ENCODE measurements at places on chromosomes 12 and 14.

DNA sequence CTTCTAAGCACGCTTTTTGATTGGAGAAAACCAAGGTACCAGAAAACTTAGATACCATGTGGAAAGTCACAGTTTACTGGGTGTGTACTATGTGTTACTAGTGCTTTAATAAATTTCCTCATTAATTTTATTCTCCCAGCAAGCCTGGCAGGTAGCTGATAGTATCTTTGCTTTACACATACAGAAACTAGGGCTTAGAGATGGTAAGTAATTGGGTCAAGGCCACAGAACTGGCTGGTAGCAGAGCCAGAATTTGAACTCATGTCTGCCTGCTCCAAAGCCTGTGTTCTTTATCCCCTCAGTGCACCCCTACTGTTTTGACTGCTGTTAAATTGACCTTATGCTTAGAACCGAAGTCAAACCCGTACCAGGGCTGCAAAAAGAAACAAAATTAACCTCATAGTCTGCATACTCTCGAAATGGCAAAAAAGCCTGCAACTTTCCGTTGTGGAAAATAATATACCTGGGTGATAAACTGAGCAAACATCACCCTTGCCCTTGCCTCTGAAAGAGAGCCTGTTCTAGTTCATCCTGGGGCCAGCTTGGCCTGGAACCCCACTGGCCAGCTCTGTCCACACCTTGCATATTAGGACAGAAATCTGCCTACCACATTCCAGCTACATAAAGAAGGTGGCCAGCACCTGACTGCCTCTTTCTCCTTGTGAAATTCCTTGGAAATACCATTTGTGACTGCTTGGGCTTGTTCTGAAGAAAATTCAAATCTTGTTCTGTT is 118.9 kb downstream of the ETV6 start:
- no peak for DNase-seq

DNA sequence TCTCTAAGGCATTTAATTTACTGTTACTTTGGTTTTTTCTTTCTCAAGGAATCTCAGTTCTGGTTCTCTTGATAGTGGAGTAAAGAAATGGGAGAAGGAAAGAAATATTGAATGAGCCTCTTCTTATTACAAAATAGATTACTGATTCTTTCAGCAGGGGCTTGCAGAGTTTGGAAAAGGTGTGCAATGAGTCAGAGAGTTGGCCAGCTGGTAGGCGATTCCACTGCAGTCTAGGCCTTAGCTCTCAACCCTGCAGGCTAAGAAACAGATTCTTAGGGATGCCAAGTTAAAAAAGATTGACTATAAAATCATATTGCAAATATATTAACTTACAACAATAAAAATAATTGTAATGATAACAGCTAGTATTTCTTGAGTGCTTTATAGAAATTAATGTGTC is 25.8 kb downstream of the NR1H4 start:
- DNase-seq = no peak

DNA sequence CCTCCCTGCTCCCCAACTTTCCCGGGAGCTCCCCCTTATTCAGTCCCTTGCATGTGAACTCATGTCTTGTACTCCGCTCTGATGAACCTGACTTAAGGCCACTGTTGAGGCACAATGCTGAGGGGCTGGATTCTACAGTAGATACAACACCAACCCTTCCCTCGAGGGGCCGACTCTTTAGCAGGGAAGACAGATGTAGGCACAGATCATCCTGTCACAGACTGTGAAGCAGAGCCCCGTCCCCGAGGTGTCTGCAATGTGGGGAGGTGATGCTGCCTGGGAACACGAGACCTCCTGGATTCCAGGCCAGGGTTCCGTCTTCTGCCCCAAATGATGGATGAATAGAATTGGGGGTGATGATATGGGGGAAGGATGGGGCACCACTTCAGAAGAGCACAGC is 175.1 kb downstream of the CHST11 start:
- DNase-seq = no peak

DNA sequence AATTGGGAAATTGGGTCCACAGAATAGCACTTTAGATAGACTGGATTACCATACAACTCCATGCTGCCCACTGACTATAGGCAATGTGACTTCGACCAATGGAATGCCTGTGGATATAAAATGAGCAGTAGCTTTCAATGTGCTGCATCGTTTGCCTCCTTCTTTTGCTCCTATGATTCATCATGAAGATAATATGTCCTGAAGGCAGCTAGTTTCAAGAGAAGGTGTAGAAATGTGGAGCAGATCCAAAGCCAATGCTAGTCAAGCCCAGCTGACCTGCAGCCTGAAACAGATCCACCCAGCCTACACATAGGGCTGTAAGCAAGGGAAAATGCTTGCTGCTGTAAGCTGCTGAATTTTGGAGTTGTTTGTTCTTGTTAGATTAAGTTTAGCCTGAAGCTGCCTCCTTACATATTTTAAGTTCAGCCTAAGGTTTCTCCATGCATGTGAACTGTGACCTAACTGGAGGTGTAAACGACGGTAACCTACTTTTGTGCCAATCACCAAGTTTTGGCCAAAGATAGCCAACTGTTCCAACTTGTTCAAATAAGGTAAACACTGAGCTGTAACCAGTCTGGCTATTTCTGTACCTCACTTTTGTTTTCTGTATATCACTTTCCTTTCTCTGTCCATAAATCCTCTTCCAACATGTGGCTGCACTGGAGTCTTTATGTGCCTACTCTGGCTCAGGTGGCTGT is 169.1 kb upstream of the AVPR1A start:
- DNase-seq = no peak

GRCh38 chr12:91968777-91969171 is 176.9 kb downstream of the BTG1 start:
- no peak for DNase-seq

GRCh38 chr14:92890830-92891588 is 31.9 kb upstream of the CHGA start:
- no peak for DNase-seq

DNA sequence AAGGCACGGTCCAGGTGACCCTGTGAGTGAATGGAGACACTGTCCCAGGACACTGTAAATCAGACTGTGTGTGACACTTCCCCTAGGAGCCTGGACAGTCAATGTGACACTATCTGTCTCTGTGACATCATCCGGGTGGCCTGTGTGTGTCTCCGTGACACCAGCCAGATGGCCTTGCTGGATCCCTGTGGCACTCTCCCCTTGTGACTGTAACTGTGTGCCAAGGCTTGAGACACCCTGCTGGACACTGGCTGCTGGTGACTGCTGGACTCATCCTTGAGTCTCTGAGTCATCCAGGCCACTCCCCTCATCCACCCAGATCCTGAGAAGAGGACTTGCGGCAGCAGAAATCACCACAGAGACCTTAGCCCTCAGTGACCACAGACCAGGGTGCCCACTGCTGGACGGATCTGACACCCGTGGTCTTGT is 51.6 kb downstream of the MVK start:
- no peak for DNase-seq

- DNase-seq = no peak
These were observed 377.4 kb downstream of the GRIN2B start for GRCh38 chr12:13603953-13604352.

- no peak for DNase-seq
These were observed 43.5 kb downstream of the COX16 start for GRCh38 chr14:70315942-70316341.

GRCh38 chr12:84290168-84290567 is 622.4 kb downstream of the SLC6A15 start:
- no peak for DNase-seq

- DNase-seq = peak; percentile 62
These were observed 247.1 kb downstream of the MSRB3 start for GRCh38 chr12:65525491-65526141.

DNA sequence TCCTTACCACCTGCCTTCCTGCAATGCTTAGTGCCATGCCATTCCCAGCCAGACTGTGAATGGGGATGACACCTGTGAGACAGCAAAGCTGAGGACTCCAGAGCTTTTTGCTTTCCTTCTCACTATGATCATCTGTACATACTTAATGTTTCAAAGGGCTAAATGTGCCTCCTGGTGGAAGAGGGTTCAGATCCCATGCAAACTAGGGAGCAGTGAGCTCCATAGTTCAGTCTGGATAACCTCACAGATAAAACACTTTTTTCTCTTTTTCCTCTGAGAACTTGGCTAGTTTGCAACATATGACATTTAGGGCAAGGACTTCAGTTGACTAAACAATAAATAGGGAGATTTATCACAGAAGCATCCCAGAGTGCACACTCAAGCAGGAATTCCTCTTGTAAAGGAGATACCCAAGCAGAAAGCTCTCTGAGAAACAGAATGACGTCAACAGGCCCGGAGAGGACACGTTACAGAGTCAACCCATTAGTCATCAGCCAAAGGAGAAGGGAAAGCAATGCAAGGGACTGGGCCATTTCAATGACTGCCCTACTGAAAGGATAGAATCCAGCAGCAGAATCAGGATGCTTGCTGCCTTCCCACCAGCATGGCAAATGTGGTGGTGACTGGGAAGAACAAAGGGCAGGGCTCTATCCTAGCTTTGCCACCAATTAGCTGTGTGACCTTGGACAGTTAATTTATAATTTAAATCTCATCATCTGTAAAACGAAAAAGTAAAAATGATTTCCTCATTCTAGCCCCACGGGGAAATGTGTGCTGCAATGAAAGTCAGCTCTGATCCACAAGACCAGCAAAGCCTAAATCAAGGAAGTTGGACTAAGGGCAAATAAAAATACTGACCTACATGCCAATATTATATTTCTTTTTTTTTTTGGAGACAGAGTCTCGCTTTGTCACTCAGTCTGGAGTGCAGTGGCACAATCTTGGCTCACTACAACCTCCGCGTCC is 80.8 kb upstream of the ACTN1 start:
- peak; percentile 81 for DNase-seq

DNA sequence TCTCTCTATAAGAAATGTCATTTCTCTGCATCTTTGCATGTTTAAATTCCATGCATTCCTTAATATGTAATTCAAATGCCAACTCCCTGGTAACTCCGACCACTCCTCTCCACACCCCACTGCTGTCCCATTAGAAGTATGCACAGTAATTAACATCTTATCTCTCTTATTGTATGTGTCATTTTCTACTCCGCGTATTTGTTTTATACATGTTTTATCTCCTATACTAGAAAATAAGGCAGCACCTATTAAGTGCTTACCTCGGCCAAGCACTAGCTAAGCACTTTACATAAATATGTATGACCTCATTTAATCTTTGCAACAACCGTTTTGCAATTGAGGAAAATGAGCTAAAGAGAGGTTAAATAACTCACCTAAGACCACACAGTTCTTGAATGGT is 469.8 kb downstream of the BCAT1 start:
- peak; percentile 59 for DNase-seq

DNA sequence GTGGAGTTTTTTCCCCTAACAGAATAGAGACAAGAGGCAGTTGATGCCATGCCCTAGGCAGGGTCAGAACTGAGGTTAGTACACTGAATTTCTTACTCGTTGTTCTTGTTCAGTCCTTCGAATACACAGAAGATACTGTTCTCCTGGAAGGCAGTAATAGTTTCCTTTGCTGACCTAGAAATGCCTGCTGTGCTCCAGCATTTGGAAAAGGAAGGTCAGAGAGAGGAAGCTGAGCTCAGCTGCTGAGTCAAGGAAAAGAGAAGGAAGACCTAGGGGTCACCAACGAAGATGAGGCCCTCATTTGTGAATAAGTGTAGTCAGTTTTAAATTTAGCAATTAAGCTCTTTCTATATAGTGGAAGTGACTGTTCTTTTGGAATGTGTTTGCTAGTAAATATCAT is 100.1 kb downstream of the CRADD start:
- no peak for DNase-seq

GRCh38 chr12:109440851-109441490 is 36.1 kb downstream of the KCTD10 start:
- no peak for DNase-seq

- DNase-seq = peak; percentile 2
These were observed 91.8 kb downstream of the RGS6 start for GRCh38 chr14:72024043-72024407.

DNA sequence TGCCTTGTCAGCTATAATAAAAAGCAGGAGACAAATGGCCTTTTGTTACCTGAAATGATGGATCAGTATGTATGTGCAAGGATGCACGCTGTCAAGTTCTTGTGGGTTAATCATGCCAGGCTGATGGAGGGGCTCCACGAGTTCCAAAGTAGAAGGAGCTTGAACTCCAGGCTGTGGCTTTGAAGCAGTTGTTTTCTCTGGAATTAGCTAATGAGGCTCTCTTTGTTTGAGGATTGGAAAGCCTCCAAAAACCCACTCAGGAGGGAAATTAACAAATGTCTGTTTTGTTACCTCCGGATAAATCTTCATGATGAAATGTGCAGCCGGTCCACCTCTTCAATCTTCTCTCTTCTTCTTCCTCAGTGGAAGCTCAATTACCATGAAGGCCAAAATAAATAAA is 605.5 kb downstream of the DIO2 start:
- DNase-seq = no peak

DNA sequence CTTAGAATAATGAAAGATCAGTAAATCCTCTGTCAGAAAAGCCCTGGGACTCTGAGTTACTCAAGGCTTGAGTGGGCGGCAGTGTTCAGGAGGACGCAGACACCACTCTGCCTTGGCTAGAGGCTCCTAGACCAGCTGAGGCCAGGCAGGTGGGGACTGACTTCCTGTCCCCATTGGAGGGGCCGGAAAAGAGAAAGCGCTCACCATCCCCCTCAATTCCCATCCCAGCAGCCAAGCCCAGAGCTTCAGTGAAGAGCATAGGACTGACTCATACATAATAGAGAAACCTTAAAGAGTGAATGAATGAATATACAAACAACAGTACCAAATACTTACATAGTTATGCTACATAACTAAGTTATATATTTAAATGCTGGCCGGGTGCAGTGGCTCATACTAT is 62.0 kb downstream of the PLEKHG7 start:
- no peak for DNase-seq

DNA sequence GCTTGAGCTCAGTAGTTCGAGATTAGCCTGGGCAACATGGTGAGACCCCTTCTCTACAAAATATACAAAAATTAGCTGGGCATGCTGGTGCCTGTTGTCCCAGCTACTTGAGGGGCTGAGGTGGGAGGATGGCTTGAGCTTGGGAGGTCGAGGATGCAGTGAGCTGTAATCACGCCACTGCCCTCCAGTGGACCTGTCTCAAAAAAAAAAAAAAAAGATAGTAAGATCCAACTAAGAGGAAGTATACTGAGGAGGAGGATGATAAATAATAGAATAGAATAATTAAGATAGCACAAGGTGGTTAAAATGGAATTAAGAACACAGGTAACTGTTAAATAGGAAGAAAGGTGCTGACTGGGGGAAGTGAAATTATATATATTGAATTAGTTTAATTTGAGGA is 37.0 kb upstream of the BAZ1A start:
- no peak for DNase-seq

GRCh38 chr12:3655328-3655900 is 97.5 kb downstream of the CRACR2A start:
- DNase-seq = no peak

- DNase-seq = no peak
These were observed 10.5 kb downstream of the COCH start for GRCh38 chr14:30884901-30885300.

- no peak for DNase-seq
These were observed 10.1 kb downstream of the BMP4 start for GRCh38 chr14:53946404-53947093.

GRCh38 chr12:132488127-132489077 is 1.5 kb upstream of the FBRSL1 start:
- DNase-seq = no peak

DNA sequence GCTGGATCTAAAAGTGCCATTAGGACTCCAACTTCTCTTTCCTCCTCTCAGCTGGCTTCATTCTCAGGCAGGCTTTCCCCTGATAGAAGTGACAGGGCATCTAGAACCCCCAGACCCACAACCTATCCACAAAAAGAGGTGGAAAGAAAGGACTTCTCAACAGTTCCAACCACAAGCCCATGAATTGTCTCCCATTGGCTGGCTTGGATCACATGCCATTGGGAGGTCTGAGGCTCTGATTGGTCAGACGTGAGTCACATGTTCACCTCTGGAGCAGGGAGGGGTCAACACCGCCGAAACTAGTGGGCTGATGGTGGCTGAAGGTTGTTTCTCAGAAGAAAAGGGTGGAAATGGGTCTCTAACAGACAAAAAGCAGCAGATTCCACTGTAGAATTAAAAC is 47.2 kb downstream of the DRAM1 start:
- DNase-seq = no peak

Data from SJSA1 (cell line).